ENCODE measurements at places on chromosomes 3 and 15.

DNA sequence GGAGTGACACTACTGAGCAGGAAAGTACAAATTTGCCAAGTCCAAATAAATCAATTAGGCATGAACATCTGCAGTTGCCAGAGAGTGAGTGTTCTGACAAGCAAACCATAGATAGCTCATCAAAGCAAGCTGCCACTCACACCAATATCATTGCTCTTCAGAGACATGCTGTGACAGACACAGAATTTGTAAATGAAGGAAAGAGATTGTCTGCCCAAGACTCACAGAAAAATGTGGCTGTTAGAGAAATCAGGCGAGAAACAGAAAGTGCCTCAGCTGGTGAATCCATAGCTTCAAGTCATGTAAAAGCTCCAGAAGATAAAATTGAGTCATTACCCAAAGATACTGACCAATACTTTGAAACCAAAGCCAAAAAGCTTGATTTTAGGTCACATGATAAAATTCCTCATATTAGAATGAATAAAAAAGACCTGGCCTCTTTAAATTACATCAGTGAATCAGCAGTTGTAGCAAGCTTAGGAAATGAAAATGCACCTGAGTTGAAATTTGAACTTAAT, 50.8 kb downstream of the CRYBG3 start:
- DNase-seq = no peak

- no peak for DNase-seq
Measured at GRCh38 chr15:73873889-73874511, 636 bp downstream of the TBC1D21 start.

DNA sequence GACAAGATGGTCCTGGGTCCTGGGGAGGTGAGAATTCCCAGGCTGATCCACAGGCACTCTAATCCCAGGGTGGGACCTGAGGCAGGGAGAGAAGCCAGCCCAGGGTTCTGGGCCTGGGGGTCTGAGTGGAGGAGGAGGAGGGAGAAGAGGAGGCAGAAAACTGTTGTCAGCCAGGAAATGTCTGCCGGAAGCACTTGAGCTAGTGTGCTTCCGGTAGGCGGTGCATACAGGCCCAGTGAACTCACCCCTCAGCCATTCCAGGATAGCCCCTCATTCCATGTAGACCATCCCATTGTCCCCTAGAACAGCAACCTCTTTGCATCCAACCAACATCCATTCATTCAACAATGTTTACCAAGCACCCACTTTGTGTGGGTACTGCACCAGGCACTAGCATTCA, 47.9 kb upstream of the LCTL start:
- no peak for DNase-seq

DNA sequence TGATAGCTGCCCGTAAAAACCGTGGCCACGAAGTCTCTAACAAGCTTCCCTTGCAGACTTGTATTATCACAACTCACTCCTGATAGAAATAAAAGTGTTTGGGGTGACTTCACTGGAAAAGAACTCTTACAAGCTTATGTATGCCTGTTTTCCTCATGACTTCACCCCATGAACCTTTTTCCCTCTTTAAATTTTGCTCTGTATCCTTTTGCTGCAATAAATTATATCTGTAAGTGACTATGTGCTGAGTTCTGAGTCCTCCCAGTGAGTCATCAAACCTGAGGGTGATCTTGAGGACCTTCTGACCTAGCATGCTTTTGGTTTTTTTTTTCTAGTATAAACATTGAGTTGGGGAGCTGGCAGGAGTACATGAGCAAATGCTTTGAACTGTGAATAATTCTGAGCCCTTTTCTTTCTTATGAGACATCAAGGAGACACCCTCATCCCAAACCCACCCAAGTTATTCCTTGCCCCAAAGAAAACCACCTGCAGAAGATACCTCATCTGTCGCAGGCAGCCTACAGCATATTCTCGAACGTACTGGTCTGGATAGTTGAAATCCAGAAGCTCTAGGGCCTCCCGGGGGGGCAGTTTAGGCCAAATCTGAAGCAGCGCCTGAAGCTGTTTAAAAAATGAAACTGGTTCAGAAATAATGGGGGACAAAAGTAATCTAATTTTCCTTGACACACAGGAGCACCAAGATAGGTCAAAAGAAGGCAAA, 85.9 kb downstream of the FAIM start:
- no peak for DNase-seq

DNA sequence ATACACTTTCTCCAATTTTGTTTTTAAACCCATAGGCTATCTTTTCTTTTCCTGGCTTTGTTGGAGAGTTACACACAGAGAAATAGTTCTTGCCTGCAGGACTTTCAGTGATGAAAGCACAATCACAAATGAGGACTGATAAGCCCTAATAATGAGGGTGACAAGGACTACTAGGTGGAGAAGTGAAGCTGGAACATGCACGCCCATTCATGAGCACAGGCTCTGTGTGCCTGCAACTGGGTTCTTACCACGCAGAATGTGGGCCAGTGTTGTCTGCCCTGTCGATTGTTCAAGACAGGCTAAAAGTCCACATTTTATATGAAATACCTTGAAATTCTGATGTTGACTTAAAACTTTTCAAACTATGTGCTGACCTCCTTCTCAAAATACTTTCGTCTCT, 162.3 kb upstream of the STRIT1 start:
- no peak for DNase-seq
